Neuronal stem cell (in vitro differentiated cells): ENCODE measurements at places on chromosomes 2 and 18.
A peak's percentile ranks its signal among the peaks of the same experiment; 100 is the strongest.

GRCh38 chr18:42052122-42052708 is 97.2 kb downstream of the PIK3C3 start:
- DNase-seq: no peak

- DNase-seq: no peak
Observed at GRCh38 chr2:58419983-58420382, 178.9 kb upstream of the FANCL start.

- no peak for DNase-seq
Observed at GRCh38 chr18:1075322-1075721, 170.7 kb downstream of the ADCYAP1 start.

DNA sequence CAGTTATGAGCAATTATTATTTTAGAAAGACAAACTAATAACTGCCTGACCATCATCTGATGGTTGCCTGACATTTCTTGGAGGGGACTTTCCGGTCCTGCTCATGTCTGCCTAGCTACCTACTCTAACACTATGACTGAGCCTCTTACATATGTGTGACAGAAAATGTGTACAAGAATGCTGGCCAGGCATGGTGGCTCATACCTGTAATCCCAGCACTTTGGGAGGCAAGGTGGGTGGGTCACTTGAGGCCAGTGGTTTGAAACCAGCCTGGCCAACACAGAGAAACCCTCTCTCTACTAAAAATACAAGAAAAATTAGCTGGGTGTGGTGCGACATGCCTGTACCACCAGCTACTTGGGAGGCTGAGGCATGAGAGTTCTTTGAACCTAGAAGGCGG is 666.3 kb downstream of the KCNJ3 start:
- no peak for DNase-seq

DNA sequence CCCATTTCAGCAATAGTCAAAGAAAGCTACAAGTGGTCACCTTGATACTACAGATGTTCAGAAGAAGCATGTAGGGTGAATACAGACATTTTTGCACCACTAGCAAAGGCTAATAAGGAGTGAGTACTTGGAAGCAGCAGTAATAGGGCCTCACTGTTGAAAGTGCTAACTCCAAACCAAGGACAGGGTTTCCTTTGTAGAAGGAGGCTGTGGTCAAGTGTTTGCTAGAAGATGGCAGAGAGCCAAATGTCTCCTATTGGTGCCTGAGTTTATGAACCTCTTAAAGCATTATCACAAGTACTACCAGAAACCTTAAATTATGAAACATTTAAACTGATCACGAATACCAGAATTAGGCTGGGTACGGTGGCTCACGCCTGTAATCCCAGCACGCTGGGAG is 308.1 kb downstream of the ZEB2 start:
- no peak for DNase-seq

GRCh38 chr18:24818441-24818840 is 358.0 kb downstream of the HRH4 start:
- DNase-seq: no peak

GRCh38 chr2:225008179-225008856 is 34.0 kb downstream of the DOCK10 start:
- DNase-seq: no peak

DNA sequence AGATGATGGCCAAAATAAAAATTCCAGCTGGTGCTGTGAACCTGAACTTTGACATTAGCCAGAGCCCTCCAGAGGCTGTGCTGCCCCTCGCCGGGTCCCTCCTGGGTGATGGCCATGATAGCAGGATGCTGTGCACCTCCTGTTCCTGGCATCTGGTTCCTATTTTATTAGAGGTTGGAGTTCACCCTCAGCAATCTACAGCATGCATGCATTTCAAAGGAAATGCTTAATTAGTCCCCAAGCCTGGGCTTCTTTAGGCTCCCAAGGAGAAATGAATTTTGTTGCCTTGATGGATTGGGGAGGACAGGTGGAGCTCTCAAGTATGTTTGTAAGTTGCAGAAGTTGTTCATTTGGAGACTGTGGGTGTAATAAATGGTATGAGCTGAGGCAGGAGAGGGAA is 166.9 kb downstream of the GLI2 start:
- DNase-seq: no peak

DNA sequence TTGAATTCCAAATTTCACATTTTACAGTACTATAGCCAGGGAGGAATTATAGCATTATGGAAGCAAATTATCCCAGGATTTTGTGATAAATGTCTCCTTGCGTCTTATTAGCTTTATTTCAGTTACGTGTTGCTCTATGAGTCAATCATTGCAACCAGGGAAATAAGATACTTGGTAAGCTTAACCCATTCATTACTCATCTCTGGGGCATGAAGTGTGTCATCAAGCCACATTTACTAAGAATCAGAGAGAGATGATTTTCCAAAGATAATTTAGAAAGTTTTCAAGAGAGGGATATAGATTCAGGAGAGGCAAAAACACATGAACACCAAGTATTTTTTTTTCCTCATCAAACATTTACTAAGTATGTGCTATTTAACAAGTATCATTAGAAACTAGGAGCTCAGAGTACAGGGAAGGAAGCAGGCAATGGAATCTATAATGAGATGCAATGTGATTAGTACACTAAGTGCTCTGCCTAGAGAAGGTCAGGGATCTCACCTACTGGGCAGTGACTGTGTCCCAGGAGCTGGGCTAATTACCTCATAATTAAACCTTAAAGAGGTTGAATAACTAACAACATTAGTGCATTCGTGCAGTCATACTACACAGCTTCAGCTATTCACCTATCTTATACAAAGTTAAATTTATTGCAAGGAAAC is 217.8 kb upstream of the NXPH2 start:
- no peak for DNase-seq

GRCh38 chr2:237217995-237218616 is 132.4 kb downstream of the COPS8 start:
- no peak for DNase-seq

DNA sequence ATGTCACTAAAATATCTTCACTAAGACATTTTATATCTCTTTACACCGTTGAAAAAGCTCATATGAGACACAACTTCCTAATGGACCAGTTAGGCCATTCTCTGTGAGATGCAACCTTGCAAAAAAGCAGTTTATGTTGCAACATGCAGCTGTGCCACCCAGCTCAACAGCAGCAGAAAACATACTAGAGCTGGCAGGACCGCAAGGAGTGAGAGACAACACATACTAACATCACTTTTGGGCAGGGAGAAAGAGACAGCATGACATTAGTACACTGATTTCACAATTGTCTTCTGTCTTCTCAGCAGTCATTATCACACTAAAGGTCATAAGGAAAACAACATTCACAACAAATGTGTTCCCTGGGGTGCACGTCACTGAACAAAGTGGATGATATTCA is 122.9 kb downstream of the EPB41L3 start:
- no peak for DNase-seq

- no peak for DNase-seq
Observed at GRCh38 chr2:68594674-68595492, 48.5 kb upstream of the PROKR1 start.

DNA sequence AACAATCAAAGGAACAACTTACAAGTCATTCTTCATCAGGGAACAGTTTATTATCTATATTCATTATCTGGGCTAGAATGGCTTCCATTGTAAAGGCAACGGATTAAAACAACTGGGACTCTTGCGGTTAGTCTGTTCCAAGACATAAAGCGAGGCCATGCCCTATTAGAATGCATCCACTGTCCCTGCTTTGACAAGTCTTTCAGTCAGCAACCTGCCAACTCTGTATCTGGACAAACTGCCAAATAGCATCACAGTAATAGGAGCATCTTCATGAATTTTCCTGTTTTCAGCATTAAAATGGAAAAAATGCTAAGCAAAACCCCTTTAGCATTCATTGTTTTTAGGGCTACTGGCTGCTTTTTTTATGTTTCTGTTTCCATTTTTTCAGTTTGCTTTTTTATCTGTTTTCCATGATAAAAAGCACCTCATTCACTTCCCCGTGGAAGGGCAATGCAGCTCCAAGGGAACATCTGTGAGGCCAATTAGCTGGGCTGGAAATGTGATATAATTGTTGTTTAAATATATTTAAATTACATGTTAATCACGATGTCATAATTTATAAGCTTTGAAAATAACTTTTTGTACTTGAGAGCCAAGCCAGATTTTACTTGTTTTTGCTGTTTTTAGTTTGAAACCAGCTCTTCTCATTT is 834.3 kb downstream of the CPS1 start:
- DNase-seq: peak; percentile 15

- DNase-seq: peak; percentile 17
Observed at GRCh38 chr2:134206031-134206430, 47.8 kb upstream of the MGAT5 start.

- no peak for DNase-seq
Observed at GRCh38 chr2:43513216-43513615, 82.6 kb downstream of the THADA start.

DNA sequence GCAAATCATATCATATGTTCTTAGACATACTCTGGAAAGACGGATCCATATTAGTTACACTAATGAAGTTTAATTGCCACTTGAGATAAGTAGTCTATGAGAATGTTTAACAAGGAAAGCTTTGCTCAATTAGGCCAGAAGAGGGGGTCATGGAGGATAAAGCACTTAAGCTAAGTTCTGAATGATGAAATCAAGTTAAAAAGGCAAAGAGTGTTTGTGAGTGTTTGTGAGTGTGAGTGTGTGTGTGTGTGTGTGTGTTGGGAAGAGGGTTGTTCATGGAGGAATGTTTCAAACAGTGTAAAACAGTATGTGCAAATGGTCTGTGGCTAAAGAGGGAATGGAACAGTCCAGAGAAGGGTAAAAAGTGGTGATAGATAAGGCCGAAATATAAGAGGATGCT is 360.9 kb downstream of the ERBB4 start:
- no peak for DNase-seq

- DNase-seq: no peak
Observed at GRCh38 chr2:158766524-158766923, 28.6 kb upstream of the DAPL1 start.

- no peak for DNase-seq
Observed at GRCh38 chr2:240999873-241000541, 1.6 kb downstream of the SNED1 start.

GRCh38 chr2:108267101-108267500 is 21.6 kb upstream of the SULT1C2 start:
- no peak for DNase-seq

DNA sequence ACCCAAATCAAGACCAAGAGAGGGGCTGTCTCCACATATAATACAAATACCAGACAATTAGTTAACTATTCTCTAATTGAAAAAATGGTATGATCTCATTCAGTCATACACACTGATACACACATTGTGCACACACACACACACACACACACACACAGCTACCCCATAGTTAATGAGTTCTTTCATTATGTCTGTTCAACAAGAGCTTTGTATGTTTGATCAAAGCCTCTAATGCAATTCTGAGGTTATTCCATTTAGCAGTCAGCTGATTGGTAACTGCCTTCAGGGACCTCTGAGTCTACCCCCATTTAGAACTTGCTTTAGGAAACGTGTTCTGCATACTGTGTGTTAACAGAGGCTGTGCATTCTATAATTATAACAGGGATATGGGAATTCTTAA is 741.4 kb upstream of the LRRTM4 start:
- DNase-seq: no peak
